ENCODE measurements at places on chromosomes 3 and 15. TPM values are rescaled to one million over a fixed set of nuclear protein-coding genes. Genes with fewer than 3 reads are reported as not detected.

MDFIC2 gene
- total RNA-seq = not detected

GJD2 gene
- total RNA-seq = 1.7 TPM

LRRC31 gene
- total RNA-seq = 0.19 TPM

LRRIQ4 gene
- total RNA-seq = not detected

DNA sequence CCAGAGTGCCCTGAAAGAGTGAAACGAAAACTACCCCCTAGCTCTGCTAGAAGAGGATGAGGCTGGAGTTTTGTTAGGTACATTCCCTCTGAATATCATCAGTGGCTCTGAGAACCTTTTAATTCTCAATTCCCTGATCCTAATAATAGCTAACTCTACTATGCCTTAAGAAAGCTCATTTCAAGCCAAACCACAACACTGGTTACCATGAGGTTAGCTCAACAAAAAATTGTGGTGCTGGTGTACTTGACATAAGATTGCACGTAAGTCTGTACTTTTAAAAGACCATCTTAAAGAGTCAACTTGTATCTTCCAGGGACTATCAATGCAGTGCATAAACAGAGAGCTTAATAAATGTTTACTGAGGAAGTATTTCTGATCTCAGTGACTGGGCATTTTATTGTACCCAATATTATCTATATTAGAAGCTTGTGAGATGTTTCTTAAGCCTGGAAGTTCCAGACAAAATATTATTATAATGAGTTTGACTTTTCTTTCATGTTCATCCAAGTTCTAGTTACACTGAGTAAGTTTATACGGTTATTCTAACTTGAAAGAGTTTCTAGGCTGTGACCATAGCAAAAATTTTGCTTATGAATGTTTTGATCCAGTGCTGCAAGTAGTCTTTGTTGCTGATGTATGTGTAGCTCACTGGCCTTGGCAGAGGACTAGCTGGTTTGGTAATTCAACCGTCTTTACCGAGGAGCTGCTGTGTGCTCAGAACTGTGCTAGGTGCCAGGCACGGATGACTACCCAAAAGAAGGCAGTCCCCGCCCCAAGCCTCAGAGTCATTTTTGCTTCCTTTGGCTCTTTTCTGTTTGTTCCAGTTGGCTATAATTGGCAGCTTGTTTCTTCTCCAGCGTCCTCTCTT, 334.4 kb upstream of the TRIM42 start:
- no peak overlapping the region for H3K4me3 ChIP-seq
- no peak overlapping the region for H3K27ac ChIP-seq
- no peak for DNase-seq
- H3K4me1 ChIP-seq = no peaks in the 10 kb centered on the region
- no peaks in the 10 kb centered on the region for H3K36me3 ChIP-seq

DNA sequence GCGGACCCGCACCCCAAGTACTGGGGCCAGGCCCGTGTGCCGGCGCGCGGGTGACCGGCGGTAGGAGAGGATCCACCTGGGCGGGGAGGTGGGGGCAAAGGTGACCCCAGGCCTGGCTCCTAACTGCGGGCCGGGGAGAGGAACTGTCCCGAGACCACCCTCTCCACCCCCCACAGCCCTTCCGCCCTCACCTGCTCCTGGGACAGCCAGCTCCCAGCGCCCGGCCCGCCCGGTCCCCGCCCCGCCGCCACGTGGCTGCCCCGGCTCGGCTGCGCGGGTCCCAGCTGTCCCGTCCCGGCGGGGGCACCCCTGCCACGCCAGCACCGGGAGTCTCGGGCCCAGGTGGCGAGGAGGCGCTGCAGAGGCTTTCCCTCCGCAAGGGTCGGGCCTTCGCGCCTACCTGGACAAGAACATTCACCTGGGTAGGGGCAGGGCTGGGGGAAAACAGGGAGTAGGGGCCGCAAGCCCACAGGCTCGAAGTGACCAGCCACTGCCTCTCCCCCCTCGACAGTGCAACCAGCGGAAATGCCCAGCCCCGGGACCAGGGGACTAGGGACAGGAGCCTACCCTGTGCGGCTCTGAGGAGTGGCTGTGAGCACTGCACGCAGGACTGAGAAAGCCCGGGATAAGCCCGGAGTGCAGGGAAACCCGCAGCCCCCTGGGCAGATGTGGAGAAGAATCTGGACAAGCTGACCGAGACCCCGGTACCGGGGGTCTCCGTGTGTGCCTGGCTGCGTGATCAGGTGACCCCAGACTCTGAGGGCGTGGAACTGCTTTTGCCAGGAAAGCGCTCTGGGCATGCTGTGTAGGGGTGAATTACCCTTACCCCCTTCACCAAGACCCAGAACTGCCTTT, at the start of gene SLC12A8:
Gene SLC12A8, minus strand, starts transcription at position 240 of the 855 bp plus-strand sequence. CDS start 1,399 bp downstream, outside the sequence.
- H3K4me3 ChIP-seq = peak within 1 kb of the TSS; percentile 64
- peaks cover 6% of the 10 kb centered on the region for H3K4me1 ChIP-seq
- no peaks in the 10 kb centered on the region for H3K36me3 ChIP-seq
- peak; percentile 59 for DNase-seq
- H3K27ac ChIP-seq = peak within 1 kb of the TSS; percentile 83
- no peaks in the 10 kb centered on the region for H3K27me3 ChIP-seq

DNA sequence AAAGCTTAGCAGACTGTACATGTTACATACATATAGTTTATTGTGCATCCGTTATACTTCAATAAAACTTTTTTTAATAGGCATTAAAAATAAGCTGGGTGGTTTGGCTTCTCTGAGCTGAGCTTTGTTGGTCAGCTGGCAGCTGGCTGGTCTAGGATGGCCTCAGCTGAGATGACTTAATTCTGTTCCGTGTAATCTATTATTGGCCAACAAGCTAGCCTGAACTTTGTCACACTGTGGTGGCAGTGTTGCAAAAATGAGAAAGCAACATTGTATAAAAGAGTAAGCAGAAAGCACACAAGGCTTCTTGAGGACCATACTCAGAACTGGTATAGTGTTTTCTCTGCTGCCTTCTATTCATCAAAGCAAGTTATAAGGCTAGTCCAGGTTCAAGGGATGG, 45.2 kb downstream of the CGGBP1 start:
- H3K27ac ChIP-seq = no peak overlapping the region
- no peak for DNase-seq
- H3K27me3 ChIP-seq = no peaks in the 10 kb centered on the region
- no peaks in the 10 kb centered on the region for H3K4me1 ChIP-seq
- no peaks in the 10 kb centered on the region for H3K36me3 ChIP-seq

DNA sequence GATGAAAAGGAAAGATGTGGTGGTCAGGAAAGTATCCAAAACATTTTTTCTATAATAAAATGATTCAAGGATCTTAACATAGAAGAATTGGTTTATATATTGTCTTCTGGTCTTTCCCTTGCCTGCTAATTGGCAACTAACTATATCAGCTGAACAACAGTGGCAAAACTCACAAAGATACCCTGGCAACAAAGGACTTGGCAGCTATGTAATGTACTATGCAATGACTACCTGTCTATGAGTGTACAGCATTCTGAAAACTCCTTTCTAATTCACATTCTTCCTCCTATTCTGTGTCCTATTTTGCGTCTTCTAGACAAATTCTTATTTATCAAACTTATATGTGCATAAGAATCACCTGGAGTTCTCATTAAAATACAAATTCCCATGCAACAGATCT, 15.7 kb upstream of the SERPINI2 start:
- no peak overlapping the region for H3K27ac ChIP-seq
- no peak overlapping the region for H3K4me3 ChIP-seq
- no peak for DNase-seq
- H3K36me3 ChIP-seq = no peaks in the 10 kb centered on the region
- H3K27me3 ChIP-seq = no peaks in the 10 kb centered on the region

GRCh38 chr15:76011627-76012551, at the start of gene NRG4:
TSS of gene NRG4 (minus strand) at chr15:76012424. CDS start at chr15:76011230, 1,194 bp downstream.
- H3K4me3 ChIP-seq = no peak within 1 kb of the TSS
- peaks cover 17% of the 10 kb centered on the region for H3K4me1 ChIP-seq
- no peaks in the 10 kb centered on the region for H3K36me3 ChIP-seq
- H3K27me3 ChIP-seq = no peaks in the 10 kb centered on the region

GRCh38 chr3:4928277-4928789, 50.9 kb upstream of the BHLHE40 start:
- H3K4me3 ChIP-seq = no peak overlapping the region
- H3K36me3 ChIP-seq = no peaks in the 10 kb centered on the region
- H3K4me1 ChIP-seq = no peaks in the 10 kb centered on the region
- H3K27me3 ChIP-seq = no peaks in the 10 kb centered on the region
- DNase-seq = no peak
